ENCODE measurements at places on chromosomes 13 and 19.
A peak's percentile ranks its signal among the peaks of the same experiment; 100 is the strongest.

DNA sequence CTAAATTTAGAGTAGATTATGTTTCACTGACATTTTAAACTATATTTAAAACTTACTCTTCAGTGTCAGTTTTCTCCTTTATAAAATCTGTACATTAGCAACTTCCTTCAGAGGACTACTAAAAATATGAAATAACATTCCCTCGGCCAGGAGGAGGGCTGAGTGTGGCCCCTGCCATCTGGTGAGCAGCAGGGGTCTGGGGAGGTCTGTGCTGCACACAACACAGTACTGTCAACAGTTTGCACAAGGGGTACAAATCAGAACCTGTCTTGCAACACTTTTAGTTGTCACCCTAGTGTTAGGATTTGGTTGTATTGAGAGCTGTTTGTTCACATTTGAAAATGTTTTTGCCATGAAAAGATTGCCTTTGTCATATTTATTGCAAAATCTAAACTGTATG lies 48.9 kb downstream of the TPP2 start:
- DNase-seq: no peak

GRCh38 chr19:43616306-43616705 lies 3.1 kb downstream of the ZNF428 start:
- DNase-seq: no peak

- no peak for DNase-seq
Observed at GRCh38 chr19:30207357-30207756, 164.8 kb upstream of the ZNF536 start.

- DNase-seq: no peak
Observed at GRCh38 chr19:50759886-50760285, 10.4 kb upstream of the GPR32 start.

DNA sequence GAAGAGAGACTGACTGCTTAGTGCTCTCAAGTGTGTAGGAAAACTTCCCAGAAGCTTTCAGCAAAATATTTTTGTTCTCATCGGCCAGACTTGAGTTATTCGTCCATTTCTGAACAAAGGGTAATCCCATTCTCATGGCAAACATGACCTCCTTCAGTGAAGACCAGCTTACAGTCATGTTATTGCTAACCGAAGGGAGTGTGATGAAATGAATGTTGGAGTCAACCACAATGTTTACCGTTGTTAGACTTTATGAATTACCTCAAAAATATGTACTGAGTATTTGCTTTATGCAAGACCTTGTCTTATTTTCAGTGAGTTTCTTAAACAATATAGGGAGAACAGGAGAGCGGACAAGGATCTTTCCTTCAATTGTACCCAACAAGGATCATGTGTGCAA lies 228.6 kb downstream of the LMO7 start:
- no peak for DNase-seq

- no peak for DNase-seq
Observed at GRCh38 chr19:343451-343931, 1.1 kb downstream of the MIER2 start.

- no peak for DNase-seq
Observed at GRCh38 chr13:79267560-79267959, 138.5 kb downstream of the RBM26 start.

DNA sequence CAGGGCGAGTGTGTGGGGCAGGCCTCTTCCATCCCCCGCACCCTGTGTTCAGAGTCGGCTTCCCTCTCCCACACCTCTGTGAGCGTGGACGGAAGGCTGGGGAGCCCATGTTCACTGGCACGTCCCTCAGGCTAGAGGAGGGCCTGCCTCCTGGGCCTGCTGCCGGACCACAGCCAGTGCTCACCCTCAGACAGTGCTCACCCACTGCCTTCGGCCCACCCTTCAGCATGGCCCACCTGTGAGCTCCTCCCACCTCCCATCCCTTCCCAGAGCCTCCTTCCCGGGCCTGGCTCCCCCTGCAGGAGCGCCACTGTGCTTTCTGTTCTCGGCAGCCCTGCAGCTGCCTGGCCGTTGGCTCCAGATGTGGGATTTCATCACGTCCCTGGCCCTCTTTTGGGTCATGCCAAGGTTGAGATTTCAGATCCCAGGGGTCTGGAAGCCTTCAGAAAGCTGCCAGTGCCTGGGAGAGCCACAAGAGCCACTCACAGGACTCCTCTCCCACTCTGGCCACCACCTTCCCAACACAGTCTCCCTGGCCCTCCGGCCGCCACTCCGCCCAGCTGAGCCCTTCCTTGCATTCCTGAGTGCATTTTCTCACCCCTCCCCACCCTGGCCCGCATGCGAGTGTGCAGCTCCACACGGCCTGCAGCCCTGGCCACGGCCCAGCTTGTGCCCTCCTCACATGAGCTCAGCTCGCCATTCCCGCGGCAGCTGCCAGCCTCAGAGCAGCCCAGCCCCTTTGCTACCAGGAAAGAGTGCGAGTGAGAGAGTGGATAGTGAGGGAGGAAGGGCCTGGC lies 25.3 kb downstream of the CAPN12 start:
- no peak for DNase-seq

DNA sequence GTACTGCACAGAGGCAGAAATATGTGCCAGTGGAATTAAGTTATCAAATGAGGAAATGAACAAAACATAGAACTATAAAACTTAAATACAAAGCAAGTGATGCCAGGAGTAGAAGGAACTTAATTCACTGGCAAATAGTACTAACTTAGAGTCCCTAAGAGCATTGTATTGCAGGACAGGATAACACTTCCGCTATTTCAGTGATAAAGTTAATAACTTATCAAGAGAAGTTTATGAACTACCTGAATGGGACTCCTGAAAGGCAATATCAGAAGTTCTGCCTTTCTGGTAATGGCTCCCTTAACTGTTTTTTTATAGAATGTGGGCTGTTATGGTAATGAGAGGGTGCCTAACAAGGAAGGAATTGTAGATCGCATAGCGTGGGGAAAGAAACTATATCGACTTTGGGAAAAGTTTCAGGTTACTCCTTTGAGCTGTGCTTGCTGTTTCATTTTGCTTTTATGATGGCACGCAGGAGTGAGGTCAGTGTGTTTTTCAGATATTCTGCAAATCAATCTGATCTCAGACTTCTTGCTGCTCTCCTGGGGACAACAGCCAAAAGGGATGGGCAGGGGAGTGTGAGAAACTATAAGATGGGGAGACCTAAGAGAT lies 95.3 kb upstream of the MLNR start:
- no peak for DNase-seq

DNA sequence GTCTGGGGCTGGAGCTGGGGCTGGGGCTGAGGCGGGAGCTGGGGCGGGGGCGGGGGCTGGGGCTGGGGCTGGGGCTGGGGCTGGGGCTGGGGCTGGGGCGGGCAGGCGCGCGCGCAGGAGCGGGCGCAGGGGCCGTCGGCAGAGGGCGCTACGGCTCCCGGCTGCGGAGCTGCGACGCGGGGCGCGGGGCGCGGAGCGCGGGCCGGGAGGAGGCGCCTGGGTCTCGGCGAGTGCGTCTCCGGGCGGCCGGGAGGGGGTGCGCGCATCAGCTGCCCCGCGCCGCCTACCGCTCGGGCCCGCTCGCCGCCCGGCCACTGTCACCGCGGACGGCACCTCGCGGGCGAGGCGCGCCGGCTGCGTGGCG lies 422 bp upstream of the MTUS2 start:
- no peak for DNase-seq

DNA sequence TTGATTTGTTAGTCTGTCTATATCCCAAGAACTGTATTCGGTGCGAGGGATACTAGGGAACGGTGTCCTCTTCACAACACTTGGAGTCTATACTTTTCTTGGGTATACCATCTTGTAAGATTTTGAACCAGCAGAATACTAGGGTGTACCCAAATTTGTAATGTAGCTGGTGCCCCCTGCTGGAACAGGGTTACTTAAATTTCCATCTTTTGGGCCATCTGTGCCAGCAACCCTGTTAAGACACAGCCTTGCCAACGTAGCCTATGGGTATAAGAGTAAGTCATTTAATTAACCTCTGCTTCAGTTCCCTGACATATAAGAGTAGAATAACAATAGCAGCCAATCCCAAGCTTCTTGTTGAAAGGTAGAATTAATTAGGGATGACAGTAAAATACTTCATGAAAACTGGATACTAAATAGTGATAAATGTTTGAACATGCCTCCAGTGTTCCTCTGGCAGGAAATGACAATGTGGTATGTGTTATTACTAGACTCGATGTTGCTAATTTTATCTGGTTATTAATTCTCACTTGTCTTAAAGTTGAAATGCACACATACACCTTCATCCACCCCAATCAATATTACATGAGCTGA lies 607.6 kb downstream of the FGF9 start:
- no peak for DNase-seq

DNA sequence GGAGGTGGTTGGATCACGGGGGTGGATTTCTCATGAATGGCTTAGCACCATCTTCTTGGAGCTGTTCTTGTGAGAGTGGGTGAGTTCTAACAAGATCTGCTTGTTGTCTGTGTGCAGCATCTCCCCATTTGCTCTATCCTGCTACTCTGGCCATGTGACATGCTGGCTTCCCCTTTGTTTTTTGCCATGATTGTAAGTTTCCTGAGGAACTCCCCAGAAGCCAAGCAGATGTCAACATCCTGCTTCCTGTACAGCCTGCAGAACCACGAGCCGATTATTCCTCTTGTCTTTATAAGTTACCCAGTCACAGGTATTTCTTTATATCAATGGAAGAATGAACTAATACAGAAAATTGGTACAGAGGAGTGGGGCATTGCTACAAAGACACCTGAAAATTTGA lies 2.3 kb upstream of the SIGLEC12 start:
- DNase-seq: no peak

DNA sequence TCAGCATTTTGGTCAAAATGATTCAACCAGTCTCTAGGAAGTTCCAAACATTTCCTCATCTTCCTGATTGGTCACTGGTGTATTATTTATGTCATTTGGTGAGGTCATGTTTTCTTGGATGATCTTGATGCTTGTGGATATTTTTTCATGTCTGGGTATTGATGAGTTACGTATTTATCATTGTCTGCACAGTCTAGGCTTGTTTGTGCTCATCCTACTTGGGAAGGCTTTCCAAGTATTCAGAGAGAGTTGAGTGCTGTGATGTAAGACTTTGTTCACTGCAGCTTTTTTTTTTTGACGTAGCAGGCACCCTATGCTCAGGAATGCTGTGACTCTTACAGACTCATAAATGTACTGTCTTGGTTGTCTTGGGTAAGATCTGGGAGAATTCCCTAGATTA lies 509.5 kb downstream of the SLITRK1 start:
- no peak for DNase-seq

- DNase-seq: no peak
Observed at GRCh38 chr13:90951663-90952062, 395.8 kb upstream of the MIR17HG start.

DNA sequence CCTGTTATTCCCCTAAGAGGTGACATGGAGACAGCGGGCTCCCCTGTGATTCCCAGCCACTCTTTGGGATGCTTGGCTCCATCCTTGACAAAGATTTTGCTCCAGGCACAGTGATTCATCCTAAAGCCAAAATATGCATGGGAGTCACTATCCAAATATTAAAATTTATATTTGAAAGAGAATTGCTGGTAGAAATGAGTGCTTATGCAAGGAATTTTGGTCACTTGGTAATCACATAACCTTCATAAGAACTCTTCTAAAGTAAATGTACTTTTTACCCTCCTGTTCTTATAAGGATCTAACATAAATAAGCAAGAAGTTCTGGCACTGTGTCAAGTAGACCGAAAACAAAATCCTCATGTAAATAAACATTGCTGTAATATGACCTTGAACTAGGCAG lies 385.8 kb downstream of the ITGBL1 start:
- DNase-seq: no peak

DNA sequence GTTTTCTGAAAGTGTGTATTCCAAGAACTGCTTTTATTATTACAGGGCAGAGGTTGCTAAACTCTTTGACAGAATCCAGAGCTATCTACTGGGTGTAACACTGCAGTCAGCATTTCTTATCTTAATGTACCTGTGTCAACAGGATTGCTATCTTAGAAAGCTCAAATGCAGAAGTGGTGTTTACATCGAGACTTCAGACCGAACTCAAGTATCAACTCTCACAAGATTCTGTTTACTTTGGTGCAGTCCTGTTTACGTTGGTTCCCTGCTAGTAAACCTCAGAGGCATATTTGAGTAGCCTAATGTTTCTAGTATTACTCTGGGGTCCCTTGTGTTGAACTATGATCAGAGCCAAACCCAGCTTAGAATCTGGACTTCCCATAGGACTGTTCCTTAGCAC lies 20.5 kb downstream of the SLC15A1 start:
- no peak for DNase-seq

DNA sequence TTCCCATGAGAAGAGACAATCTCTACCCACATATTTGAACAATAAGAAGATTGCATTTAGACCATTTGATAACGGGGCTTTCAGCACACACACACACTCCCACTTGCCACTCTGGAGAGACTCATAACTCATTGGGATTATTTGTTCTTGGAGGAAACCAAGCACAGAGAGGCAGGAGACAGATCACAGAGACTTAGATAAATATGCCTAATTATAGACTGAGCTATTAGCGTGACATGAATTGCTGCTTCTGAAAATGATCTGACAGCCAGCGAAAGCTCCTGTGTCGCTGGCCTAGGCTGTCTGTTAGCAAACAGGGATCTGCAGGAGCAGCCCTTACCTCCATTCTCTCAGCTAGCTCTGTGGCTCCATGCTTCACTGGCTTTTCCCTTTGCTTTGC lies 111.4 kb downstream of the CCNA1 start:
- peak; percentile 91 for DNase-seq

- no peak for DNase-seq
Observed at GRCh38 chr19:45981350-45981749, 7.7 kb upstream of the NOVA2 start.

Measured in NCI-H2081 treated with DMSO at 0.1 percent for 48 hours (cell line).